ENCODE measurements at places on chromosomes 13 and 19.

DNA sequence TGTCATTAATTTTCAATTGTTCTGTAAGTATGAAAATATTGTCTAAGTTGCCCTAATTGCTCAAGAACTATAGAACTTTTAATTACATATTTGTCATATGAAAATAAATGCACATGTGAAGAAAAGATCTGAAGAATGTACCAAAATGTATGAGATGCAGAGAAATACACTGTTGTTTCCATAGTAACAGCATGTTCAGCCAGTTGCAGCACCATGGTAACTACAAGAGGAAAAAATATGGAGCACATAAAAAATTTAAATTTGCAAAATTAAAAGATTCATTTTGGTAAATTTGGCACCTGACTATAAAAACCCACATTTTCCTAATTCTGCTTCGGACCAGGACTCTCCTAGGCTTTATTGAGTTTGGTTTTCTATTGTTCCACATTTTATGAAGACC, 1170.0 kb upstream of the MIR17HG start:
- DNase-seq, result no peak

DNA sequence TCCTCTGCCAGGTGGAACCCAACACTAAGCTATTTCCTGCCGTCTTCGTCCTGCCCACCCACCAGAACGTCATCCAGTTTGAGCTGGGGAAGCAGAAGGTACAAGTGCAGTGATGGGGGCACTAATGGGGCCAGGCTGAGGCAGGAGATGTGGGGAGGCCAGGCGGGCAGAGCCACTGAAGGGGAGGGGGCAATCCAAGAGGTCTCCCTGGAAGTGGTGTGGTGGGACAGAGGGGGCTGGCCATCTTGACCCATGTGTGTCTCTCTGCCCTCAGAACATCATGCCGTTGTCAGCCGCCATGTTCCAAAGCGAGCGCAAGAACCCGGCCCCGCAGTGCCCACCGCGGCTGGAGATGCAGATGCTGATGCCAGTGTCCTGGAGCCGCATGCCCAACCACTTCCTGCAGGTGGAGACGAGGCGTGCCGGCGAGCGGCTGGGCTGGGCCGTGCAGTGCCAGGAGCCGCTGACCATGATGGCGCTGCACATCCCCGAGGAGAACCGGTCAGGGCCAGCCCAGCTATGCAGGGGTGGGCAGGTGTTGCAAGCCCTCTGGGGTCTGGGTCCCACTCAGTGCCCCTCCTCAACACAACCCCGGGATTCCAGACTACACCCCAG, 49.6 kb downstream of the RYR1 start:
- no peak for DNase-seq

DNA sequence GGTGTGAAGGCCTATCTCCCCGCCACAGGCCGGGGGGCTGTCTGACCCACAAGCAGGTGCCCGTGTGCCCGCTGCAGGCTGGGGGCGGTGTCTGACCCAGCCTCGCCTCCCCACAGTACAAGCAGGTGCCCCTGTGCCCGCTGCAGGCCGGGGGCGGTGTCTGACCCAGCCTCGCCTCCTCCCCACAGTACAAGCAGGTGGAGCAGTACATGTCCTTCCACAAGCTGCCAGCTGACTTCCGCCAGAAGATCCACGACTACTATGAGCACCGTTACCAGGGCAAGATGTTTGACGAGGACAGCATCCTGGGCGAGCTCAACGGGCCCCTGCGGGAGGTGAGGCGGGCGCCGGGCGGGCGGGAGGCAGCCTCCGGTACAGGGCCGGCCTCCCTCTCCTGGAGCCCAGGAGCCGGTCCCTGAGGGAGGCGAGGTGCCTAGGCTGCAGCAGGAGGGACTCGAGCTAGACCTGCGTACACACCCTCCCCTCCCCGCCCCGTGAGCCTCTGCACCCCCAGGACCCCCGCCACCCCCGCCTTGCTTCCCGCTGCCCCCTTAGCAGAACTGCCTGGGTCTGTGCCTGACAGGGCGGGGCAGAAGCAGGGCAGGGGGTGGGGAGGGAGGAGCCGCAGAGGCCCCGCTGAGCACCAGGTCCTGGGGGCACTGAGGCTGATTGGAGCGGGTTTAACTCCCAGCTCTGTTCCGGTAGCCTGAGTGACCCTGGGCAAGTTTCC, 20.6 kb downstream of the HCN2 start:
- no peak for DNase-seq

DNA sequence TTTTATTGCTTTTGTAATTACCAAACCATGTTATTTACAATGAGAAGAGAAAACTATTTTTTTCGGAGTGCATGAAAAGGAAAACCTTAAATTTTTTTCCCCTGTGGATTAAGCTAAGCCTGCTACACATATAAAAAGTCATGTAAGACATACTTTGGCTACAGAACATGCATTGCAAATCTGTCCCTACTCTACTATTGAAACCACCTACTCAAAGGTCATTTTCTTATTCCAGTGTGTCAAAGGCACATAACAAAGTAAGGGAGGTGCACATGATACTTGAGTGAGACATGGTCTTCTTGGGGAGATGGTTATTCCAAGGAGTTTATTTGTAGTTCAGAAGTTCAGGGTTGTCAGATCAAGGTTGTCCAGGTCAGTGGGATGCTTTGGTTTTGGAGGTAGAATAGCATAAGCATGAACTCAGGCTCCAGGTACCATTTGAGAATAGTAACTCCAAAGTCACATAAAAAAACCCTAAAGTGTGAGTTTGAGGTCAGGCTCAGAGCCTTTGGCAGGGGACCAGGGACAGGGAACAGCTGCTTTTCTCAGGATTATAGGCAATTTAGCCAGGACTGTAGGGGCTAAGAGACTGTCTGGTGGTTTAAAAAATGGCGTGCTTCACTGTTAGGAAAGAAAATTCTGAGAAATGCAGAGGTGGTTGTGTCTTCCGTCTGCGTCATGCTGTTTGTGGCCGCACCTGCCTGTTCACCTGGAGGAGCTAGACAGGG, 15.4 kb downstream of the FARP1 start:
- DNase-seq, result no peak

DNA sequence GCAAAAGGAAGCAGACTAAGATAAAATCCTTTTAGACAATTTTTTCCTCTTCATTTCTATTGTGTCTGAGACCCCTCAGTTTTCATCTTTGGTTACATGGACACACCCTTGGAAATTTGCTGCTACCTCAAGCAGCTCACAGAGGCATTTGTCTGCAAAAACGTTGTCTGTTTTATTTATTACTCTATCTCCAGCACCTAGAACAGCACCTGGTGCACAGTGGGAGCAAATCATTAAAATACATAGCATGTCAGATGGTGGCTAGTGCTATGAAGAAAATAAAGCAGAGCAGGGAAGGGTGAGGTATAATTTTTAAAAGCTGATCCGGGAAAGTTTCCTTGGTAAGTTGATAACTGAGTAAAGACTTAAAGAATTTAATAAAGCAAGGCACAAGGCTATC, 14.3 kb upstream of the FAM124A start:
- no peak for DNase-seq

- DNase-seq, result no peak
Observed at GRCh38 chr19:888581-889385, 4.2 kb downstream of the MED16 start.

DNA sequence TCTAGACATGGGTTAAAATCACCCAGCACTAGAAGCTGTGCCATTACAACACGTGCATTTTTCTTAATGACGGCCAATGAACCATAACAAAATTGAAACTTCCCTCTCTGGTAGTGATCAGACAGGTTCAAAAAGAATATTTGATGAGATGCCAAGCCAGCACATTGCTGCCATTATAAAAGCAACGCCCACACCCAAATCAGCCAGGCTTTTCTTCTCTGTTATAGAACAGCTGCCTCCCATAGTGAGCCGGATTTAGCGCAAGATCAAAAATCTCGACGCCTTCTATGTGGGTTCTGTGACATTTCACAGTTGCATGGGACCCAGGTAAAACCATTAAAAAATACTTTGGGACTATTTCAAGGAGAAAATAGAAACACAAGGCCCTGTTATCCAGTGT, 1158.0 kb downstream of the EFNB2 start:
- no peak for DNase-seq

GRCh38 chr13:87361216-87361615, 310.0 kb upstream of the SLITRK5 start:
- no peak for DNase-seq

DNA sequence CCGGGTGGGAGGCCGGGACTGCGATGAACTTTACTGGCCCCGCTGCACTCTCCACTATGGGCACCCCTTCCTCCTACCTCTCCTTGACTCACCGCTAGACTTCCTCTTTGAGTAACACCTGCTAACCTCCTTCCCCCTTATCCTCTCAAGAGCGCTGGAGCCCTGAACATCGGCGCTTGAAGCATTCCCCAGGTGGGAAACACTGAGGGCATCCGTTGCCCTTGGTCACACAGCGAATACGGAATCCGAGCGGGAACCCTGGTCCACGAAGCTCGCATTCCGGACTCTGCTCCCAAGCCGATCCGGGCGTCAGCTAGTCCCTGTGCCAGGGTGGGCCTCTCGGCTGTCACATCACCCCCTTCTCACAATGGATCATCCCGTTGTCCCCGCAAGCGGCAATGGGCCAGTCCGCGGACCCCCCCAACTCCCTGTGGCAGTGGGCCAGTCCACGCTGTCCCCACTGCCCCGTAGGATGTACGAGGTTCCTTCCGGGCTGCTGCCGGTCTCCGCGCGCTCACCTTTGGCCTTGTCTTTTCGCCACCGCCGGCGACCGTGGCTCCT, 4.2 kb downstream of the LIPE start:
- DNase-seq, result no peak

DNA sequence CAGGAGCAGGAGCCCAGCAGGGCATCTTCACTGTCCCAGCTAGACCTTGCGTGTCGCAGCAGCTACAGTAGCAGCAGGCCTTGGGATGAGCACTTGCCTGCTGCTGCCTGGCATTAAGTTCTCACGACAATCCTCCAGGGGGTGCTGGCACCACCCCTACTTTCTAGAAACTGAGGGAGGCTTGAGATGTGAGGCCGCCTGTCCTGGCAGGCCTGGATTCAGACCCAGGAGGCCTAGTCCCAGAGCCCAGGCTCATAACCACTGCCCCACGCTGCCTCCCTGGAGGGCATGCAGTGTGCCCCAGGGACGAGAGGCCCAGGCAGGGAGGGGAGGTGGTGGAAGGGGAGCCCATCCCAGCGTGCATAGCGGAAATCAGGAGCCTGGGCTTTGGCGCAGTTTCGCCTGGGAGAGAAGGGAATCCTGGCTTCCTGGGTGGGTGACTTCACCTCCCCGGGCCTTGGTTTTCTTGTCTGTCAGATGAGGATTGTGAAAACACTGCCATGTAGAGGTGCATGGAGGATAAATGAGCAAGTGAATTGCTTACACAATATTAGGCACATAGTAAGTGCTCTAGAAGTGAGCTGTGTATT, 26.1 kb downstream of the PPP5C start:
- no peak for DNase-seq

GRCh38 chr19:50695251-50696093, 24.1 kb downstream of the SHANK1 start:
- no peak for DNase-seq

- DNase-seq, result no peak
Observed at GRCh38 chr13:43894438-43894837, 14.7 kb downstream of the LACC1 start.

DNA sequence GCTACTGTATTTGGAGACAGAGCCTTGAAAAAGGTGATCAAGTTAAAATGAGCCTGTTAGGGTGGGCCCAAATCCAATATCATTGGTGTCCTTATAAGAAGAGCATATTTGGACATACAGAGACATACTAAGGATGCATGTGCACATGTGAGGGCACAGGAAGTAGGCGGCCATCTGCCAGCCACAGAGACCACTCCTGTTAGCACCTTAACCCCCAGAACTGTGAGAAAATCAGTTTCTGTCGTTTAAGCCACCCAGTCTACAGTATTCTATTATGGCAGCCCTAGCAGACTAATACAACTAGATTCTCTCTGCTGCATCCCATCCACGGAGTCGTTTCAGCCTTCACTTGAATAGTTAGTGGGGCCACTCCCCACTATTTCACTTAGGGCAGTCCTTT, 39.4 kb upstream of the DGKH start:
- no peak for DNase-seq

GRCh38 chr19:28307487-28307886, 905.5 kb downstream of the UQCRFS1 start:
- no peak for DNase-seq

All from left hindlimb (tissue), 1 donor.